ENCODE measurements at places on chromosomes 12 and 14.
A peak's percentile ranks its signal among the peaks of the same experiment; 100 is the strongest.

DNA sequence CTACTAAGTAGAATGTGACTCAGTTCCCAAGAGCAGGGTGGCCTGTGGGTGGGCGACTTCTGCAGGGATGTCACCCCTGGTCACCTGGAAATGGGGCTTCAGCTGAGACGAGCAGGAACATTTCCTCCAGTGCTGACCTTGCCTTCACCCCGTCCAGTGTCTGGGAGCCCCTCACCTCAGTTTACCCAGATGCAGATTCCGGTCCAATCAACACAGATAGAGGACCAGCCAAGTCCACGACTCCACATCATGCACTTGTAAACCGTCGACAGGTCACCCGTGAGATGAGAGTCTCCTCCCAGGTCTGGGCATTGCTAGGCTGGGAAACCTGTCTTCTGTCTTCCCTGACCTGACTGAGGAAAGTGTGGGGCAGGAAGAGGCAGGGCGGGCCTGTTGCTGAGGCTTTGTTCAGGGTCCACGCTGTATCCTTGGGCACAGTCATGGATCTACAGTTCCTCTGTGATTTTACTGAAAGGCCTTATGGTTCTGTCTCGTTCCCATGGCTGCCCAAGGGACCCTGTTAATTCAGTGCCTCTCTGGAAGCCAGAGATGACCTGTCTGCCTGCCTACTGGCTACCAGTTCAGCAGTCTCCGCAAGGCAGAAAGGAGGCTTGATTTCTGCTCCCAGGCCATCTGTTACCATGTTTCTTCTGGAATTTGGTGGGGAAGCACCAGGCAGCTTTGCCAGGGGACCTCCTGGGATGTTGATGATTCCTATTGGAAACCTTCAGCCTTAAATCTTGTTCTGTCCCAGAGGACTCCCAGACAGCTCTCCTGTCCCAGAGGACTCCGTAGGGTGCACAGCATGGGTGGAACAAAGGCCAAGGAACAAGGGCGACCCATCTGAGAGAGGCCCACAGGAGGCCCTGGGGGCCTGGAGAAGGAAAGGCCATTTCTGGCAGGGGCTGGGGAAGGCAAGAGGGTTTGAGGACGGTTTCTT is 288.5 kb upstream of the RTL1 start:
- no peak for DNase-seq

GRCh38 chr14:76424359-76424758 is 48.4 kb downstream of the ESRRB start:
- no peak for DNase-seq

- DNase-seq, result no peak
Measured at GRCh38 chr12:53916788-53917655, 21.6 kb upstream of the HOXC13 start.

- DNase-seq, result no peak
Measured at GRCh38 chr12:89245090-89245489, 107.2 kb downstream of the DUSP6 start.

GRCh38 chr14:61472011-61472672 is 150.8 kb downstream of the PRKCH start:
- DNase-seq, result peak; percentile 69

GRCh38 chr14:69137843-69138535 is 14.9 kb downstream of the DCAF5 start:
- DNase-seq, result no peak

DNA sequence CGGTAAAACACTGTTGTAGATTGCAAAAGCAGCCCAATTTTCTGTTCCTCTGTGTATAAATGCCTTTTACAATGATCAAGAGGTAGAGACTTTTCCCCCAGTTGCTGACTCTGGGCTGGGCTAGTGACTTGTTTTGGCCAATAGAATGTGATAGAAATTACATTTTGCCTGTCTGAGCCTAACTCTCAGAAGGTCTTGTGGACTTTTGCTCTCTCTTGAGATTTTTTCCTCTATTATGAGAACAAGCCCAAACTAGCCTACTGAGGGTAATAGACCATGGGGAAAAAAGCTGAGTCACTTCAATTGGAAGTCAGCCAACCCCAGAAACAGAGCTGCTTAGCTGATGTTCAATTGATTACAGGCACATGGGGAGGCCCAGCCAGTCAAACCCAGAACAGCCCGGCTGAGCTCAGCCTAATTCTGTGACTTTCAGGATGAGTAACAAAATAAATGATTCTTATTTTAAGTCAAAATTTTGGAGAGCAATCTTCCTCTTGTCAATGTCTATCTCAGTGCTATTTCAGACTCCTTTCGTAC is 61.4 kb downstream of the MYF5 start:
- DNase-seq, result peak; percentile 77

- no peak for DNase-seq
Measured at GRCh38 chr12:79508622-79509021, 182.1 kb downstream of the PAWR start.

GRCh38 chr12:3563966-3564365 is 73.0 kb downstream of the PRMT8 start:
- DNase-seq, result no peak

- no peak for DNase-seq
Measured at GRCh38 chr14:49598189-49598484, 603 bp upstream of the LRR1 start.

- DNase-seq, result no peak
Measured at GRCh38 chr12:91565246-91565645, 382.6 kb upstream of the DCN start.

DNA sequence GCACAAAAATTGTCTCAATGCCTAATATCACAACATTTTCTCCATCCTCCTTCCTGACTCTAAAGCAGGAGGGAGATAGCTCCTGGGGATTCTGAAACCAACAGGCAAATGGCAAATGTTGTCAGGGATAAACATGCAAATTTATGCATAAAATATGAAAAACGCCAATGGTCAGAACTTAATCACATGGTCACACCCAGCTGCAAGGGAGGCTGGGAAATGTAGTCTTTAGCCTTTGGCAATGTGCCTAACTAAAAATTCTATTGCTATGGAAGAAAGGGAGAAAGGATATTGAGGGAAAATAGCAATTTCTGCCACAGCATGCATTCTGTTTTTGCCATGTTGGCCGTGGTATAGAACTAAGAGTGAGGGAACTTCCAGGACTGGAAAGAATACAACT is 11.7 kb upstream of the OASL start:
- no peak for DNase-seq

DNA sequence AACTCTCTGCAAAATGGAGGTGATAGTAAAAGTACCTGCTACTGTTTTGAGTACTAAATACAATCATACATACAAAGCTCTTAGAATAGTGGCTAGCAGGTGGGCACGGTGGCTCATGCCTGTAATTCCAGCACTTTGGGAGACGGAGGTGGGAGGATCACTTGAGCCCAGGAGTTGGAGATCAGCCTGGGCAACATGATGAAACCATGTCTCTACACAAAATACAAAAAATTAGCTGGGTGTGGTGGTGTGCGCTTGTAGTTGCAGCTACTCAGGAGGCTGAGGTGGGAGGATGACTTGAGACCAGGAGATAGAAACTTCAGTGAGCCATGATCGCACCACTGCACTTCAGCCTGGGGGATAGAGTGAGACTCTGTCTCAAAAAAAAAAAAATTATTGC is 28.8 kb upstream of the APPL2 start:
- no peak for DNase-seq

DNA sequence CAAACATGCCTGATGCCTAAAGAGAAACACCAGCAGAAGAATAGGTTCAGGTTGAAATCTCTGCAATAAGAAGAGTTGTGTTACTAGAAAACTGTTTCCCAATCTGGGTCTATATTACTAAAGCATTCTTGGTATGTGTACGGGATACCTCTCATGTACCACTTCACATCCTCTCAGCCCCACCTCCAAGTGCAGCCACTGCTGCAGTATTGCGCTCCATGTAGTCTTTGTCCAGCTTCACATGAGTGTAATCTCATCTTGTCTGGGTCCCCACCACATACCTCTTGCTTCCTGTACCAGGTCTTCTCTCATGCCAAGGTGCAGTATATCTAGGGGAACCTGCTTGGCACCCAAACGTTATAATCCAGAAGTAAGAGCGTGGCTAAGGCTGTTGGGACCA is 187.5 kb upstream of the EEA1 start:
- DNase-seq, result no peak

- no peak for DNase-seq
Measured at GRCh38 chr12:96228566-96229248, 34.5 kb downstream of the ELK3 start.

- DNase-seq, result no peak
Measured at GRCh38 chr12:130083002-130083401, 79.3 kb upstream of the FZD10 start.

DNA sequence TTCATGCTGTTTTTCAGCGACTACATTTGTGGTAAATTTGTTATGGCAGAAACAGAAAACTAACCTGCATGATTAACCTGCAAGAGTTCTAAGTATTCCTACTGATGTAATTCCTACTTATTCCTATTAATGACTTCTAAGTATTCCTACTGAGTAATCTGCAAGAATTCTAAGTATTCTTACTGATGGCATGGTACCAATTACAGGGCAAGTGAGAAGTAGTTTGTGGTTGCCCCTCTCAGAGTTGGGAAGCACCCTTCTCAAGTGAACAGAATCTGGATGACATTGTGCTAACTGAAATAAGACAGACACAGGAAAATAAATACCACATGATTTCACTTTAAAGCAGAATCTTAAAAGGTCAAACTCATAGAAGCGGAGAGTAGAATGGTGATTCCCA is 100.9 kb upstream of the CPNE8 start:
- DNase-seq, result no peak

DNA sequence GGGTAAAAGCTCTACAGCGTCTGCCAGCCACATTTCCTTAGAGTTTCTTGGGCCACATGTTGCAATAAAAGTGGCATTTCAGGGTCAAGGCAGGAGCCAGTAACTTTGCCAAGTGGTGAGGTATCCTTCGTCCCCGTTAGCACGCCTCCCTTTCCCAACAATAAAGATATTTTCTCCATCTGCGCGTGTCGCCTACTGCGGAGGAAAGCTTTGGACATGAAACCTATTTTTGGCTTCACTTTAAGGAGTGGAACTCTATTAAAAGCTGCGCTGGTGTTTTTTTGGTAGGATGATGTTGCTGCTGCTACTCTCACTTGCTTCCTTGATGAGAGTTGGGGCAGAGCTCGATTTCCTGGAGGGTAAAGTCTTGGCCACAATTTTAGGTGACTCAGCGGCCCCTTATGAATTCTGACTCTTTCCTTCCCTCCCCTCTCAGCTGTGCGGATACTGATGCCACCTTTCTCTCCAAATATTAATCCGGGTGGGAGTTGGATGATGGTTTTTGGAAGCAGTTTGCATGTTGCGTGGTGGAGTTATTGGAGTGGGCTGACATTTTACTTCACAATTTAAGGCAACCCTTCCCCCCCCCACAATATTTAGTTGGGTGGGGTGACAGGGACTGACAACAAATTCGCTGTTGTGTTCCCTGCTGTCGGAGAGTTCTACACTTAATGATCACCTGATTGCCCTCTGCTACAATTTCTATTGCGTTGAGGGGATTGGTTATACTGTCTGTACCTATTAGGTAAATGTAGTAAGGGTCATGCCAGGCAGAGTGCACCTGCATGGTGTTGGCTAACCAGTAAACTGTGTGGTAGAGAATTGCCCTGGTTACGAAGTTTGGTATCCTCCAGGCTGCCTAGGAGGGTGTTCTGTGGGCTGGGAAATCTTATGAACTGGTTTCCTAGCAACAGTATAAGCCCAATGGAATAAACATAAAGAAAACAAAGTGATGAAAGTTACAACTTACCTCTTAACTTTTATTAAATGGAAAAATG is 1.1 kb downstream of the CCDC91 start:
- DNase-seq, result no peak

DNA sequence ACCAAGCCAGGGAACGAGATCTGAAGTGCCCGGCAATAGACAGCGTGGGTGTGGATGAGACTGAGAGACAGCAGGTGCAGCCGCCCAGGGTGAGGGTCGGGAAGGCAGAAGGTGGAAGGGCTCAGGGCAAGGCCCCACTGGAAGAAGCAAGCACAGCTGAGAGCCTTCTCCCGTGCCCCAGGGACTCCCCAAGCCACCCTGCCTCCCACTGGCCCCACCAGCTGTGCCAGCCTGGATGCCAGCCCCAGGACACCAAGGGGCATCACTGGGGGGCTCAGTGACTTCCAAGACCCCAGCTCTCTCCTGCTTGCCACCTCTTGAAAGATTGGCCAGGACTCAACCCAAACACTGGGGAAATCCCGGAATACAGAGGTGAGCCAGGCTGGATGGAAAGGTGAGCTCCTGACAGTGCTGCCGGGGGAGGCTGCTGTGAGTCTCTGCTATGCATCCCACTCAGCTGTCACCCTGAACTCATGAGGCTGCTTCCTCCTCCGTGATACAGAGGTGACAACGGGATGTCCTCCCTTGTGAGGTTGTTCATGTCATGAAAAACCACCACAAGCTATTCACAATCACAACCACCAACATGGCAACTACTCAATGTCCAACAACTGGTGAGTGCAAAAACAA is 13.8 kb downstream of the TESC start:
- DNase-seq, result no peak

GRCh38 chr14:99313234-99313633 is 41.2 kb upstream of the BCL11B start:
- no peak for DNase-seq

DNA sequence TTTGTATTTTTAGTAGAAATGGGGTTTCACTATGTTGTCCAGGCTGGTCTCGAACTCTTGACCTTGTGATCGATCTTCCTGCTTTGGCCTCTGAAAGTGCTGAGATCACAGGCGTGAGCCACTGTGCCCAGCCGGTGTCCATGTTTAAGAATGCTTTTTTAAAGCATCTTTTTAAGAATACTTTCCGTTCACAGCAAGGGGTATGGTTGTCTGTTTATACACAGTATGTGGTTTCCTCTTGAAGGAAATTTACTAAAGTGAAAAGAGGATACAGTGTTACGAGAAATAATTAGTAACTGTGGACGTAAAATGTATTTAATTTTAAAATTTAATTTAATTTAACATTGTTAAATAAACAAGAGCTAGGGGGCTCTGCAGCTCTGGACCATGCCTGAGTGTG is 73.4 kb downstream of the GSC start:
- no peak for DNase-seq

DNA sequence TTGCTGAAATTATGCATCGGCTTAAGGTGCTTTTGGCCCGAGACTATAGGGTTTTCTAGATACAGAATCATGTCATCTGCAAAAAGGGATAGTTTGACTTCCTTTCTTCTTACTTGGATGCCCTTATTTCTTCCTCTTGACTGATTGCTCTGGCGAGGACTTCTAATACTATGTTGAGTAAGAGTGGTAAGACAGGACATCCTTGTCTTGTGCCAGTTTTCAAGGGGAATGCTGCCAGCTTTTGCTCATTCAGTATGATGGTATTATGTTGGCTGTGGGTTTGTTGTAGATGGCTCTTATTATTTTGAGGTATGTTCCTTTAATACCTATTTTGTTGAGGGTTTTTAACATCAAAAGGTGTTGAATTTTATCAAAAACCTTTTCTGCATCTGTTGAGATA is 8.3 kb downstream of the BMAL2 start:
- no peak for DNase-seq
